Ascending aorta (tissue), 2 donors: ENCODE measurements at places on chromosomes 1 and 21. TPM values are rescaled to one million over a fixed set of nuclear protein-coding genes. Genes with fewer than 3 reads are reported as not detected.

- H3K4me1 ChIP-seq, result no peaks in the 10 kb centered on the region
- H3K4me3 ChIP-seq, result no peak overlapping the region
- no peak for DNase-seq
- H3K36me3 ChIP-seq, result peaks cover 39% of the 10 kb centered on the region
These were observed 54.2 kb downstream of the SLC37A1 start for GRCh38 chr21:42567861-42568260.

NCF2 gene
- 9.8 TPM for total RNA-seq

GRCh38 chr21:42120903-42121535, 49.9 kb downstream of the UMODL1 start:
- H3K4me3 ChIP-seq, result no peak overlapping the region
- H3K4me1 ChIP-seq, result no peaks in the 10 kb centered on the region
- DNase-seq, result no peak
- H3K27ac ChIP-seq, result no peak overlapping the region
- H3K27me3 ChIP-seq, result no peaks in the 10 kb centered on the region
- H3K36me3 ChIP-seq, result no peaks in the 10 kb centered on the region

NBPF20 gene
- total RNA-seq, result 2.0 TPM

DNA sequence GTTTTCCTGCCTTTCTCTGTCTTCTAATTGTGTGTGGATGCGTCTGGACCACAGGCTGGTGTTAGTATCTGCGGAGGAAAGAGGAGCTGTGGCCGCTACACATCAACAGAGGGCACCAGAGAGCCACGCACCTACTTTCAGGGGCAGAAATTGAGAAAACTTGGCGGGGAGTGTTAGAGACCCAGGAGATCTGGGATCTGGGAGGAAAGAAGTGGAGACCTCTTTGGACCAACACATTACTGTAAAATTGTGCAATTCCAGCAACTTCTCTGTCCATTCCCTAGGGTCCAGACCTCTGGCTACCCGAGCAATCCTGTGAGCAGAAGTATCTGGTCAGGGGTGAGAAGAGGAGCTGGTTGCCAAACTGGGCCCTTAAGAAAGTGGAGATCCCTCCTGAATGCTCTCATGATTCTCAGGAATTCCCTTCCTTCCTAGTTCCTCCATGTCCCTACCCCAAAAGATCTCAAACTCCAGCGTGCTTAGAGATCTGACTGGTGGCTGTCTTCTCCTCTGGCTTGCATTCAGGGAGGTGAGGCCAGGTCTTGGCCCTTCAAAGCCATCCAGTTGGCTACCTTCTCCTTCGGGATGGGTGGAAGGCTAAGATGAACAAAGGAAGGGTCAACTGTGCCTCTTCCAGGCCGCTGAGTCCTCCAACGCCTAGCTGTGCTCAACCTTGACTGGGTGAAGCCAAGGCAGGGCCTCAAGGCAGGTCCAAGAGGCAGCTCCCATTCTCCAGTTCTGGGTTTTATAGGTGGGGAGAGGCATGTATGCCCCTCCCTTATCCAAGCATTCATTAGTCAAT, 1.2 kb upstream of the KIRREL1 start:
- H3K4me3 ChIP-seq, result peak overlapping the region; percentile 94
- DNase-seq, result no peak
- H3K27me3 ChIP-seq, result no peaks in the 10 kb centered on the region
- H3K27ac ChIP-seq, result peak overlapping the region; percentile 97

DNA sequence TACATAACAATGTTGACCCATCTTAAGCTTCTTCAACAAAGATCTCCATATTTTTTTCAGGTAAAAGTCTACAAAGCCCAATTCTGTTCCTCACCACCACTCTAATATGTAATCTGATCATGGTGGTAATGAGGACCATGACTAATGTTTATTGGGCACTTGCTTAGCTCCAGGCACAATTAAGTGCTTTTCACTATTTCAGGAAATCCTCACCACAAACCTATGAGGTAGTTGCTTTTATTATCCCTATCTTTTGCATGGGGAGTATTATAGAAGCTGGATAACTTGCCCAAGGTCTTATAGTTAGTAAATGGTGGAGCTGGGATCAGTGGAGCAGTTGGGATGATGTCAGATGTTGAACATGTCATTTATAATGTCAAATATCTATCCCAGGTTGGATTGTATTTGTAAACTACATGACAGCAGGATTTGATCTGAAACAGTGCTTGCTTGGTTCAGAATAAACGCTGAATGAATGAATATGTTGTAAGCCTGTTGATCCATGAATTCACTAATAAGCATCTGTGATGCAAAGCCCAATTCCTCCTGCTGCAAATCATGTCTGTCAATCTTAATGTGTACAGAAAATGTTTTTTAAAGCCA, 283.3 kb upstream of the ST6GALNAC5 start:
- H3K36me3 ChIP-seq, result no peaks in the 10 kb centered on the region
- no peaks in the 10 kb centered on the region for H3K4me1 ChIP-seq
- DNase-seq, result no peak
- no peak overlapping the region for H3K4me3 ChIP-seq
- H3K27me3 ChIP-seq, result no peaks in the 10 kb centered on the region

FAM110D gene
- 60.0 TPM for total RNA-seq

DNA sequence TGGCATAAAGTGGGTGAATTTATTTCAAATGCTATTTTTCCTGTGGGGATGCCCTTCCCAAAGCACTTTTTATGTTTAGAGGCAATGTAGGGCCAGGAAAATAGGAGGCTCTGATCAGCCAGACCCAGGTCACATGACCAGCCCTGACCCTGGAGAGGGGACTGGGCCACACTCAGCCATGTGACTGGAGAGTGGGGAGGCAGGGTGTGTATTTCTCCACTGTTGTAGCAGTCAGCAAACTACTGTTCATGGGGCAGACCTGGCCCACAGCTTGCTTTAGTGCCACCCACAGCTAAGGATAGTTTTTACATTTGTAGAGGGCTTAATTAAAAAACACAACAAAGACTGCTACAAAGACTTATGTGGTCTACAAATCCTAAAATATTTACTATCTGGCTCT, 153.8 kb downstream of the ACTL8 start:
- DNase-seq, result no peak
- peaks cover 3% of the 10 kb centered on the region for H3K27me3 ChIP-seq
- no peaks in the 10 kb centered on the region for H3K36me3 ChIP-seq
- H3K4me3 ChIP-seq, result no peak overlapping the region
- H3K4me1 ChIP-seq, result no peaks in the 10 kb centered on the region

DNA sequence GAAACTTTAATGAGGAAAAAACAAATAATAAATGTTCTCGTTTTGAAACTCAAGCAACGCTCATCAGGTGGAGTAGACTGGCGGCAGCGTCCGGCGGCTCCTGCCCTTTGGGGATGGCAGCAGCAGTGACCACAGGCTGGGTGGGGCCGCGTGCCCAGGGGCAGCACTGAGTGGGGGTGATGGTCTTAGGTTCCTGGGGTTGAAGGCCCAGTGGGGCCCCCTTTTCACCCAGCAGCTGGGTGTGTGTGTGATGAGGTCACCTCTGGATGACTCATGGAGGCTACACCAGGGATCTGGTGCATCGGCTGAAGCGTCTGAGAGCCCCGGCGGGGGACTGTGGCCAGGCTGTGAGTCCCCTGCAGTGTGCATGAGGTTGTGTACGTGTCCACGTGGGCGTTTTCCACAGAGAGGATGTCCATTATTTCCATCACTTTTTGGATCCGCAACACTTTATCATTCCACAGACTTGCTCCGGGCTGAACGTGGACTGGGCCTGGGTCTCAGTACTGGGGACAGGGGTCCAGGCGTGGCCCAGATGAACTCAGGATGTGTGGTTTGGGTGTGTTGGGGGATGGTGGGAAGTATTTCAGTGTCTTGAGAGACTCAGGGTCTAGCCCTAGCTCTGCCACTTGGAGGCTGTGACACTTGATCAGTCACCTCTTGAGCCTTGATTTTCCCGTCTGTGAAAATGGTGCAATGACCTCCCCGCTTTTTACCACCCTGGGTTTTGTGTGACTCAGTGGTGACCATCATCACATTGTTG, 25.6 kb downstream of the LDLRAP1 start:
- peaks cover 49% of the 10 kb centered on the region for H3K4me1 ChIP-seq
- peak overlapping the region; percentile 95 for H3K27ac ChIP-seq
- H3K27me3 ChIP-seq, result no peaks in the 10 kb centered on the region
- peaks cover 14% of the 10 kb centered on the region for H3K36me3 ChIP-seq
- no peak overlapping the region for H3K4me3 ChIP-seq
- no peak for DNase-seq

GRCh38 chr1:112264010-112264409, 132.0 kb upstream of the CTTNBP2NL start:
- H3K4me1 ChIP-seq, result no peaks in the 10 kb centered on the region
- no peaks in the 10 kb centered on the region for H3K27me3 ChIP-seq
- DNase-seq, result no peak
- H3K4me3 ChIP-seq, result no peak overlapping the region
- no peak overlapping the region for H3K27ac ChIP-seq
